Placental pericyte (primary cell): ENCODE measurements at places on chromosomes 16 and 17. TPM values are rescaled to one million over a fixed set of nuclear protein-coding genes. Genes with fewer than 3 reads are reported as not detected.

The GINS2 gene
- 0.66 and 16.5 TPM in 2 replicates for total RNA-seq

The SYNGR3 gene
- total RNA-seq: 0.86 and 5.7 TPM in 2 replicates

The CD300A gene
- not detected in 2 replicates for total RNA-seq

The COX6A2 gene
- total RNA-seq: not detected in 2 replicates

The FSCN2 gene
- total RNA-seq: 1.3 and 2.2 TPM in 2 replicates

The SCN4A gene
- total RNA-seq: under 0.01 TPM in 1 of 2 replicates, not detected in the other

The GJD3 gene
- 0.44 and 3.9 TPM in 2 replicates for total RNA-seq

The ARHGDIA gene
- 139 and 275 TPM in 2 replicates for total RNA-seq

The MYH13 gene
- not detected in 2 replicates for total RNA-seq

The NT5C gene
- total RNA-seq: 67.0 and 87.0 TPM in 2 replicates

The MYO18A gene
- total RNA-seq: 49.5 and 60.3 TPM in 2 replicates

The TSNAXIP1 gene
- total RNA-seq: 0.88 and 1.0 TPM in 2 replicates

The ABCA10 gene
- total RNA-seq: 1.7 and 2.2 TPM in 2 replicates

The TBC1D3 gene
- not detected in 2 replicates for total RNA-seq

The TBKBP1 gene
- total RNA-seq: 9.3 and 12.9 TPM in 2 replicates

The ABCA9 gene
- 2.0 TPM in 2 replicates for total RNA-seq

The SETD1A gene
- 5.0 and 5.2 TPM in 2 replicates for total RNA-seq

The CCL15 gene
- not detected in 2 replicates for total RNA-seq

The SLC9A5 gene
- total RNA-seq: 1.1 and 1.6 TPM in 2 replicates

The AIPL1 gene
- total RNA-seq: not detected in 2 replicates

The ITGAL gene
- not detected in 2 replicates for total RNA-seq

The GNAO1 gene
- total RNA-seq: 0.22 and 0.29 TPM in 2 replicates

The KRTAP4-1 gene
- not detected in 2 replicates for total RNA-seq

The FADS6 gene
- total RNA-seq: not detected in 2 replicates

The KRT12 gene
- 0.43 TPM in 1 of 2 replicates, not detected in the other for total RNA-seq

The SLFN12L gene
- total RNA-seq: not detected in 2 replicates

The IRX3 gene
- total RNA-seq: 12.7 and 18.2 TPM in 2 replicates

The CCDC200 gene
- not detected in 2 replicates for total RNA-seq
